Lung (tissue), 17 donors: ENCODE measurements at places on chromosomes 1 and 21. TPM values are rescaled to one million over a fixed set of nuclear protein-coding genes. Genes with fewer than 3 reads are reported as not detected.

GBP4 gene
- total RNA-seq: 14.3 TPM

GRCh38 chr1:85378534-85378933 is 86.4 kb downstream of the DDAH1 start:
- no peak for DNase-seq
- H3K4me1 ChIP-seq: no peaks in the 10 kb centered on the region
- H3K27ac ChIP-seq: no peak overlapping the region
- H3K4me3 ChIP-seq: no peak overlapping the region
- H3K36me3 ChIP-seq: no peaks in the 10 kb centered on the region

- DNase-seq: no peak
- H3K27me3 ChIP-seq: no peaks in the 10 kb centered on the region
- no peak overlapping the region for H3K27ac ChIP-seq
- no peak overlapping the region for H3K4me3 ChIP-seq
- H3K36me3 ChIP-seq: peaks cover 7% of the 10 kb centered on the region
- H3K4me1 ChIP-seq: no peaks in the 10 kb centered on the region
Observed at GRCh38 chr21:32733990-32734613, 6.3 kb upstream of the SYNJ1 start.

GRCh38 chr1:198588845-198589244 is 48.4 kb upstream of the ATP6V1G3 start:
- no peak for DNase-seq
- H3K4me3 ChIP-seq: no peak overlapping the region
- H3K36me3 ChIP-seq: no peaks in the 10 kb centered on the region
- no peaks in the 10 kb centered on the region for H3K4me1 ChIP-seq

GRCh38 chr1:7252411-7253117 is 467.3 kb downstream of the CAMTA1 start:
- H3K27me3 ChIP-seq: peaks cover 7% of the 10 kb centered on the region
- H3K27ac ChIP-seq: no peak overlapping the region
- H3K4me3 ChIP-seq: no peak overlapping the region
- H3K36me3 ChIP-seq: no peaks in the 10 kb centered on the region
- DNase-seq: peak; percentile 53
- H3K4me1 ChIP-seq: peaks cover 10% of the 10 kb centered on the region

DNA sequence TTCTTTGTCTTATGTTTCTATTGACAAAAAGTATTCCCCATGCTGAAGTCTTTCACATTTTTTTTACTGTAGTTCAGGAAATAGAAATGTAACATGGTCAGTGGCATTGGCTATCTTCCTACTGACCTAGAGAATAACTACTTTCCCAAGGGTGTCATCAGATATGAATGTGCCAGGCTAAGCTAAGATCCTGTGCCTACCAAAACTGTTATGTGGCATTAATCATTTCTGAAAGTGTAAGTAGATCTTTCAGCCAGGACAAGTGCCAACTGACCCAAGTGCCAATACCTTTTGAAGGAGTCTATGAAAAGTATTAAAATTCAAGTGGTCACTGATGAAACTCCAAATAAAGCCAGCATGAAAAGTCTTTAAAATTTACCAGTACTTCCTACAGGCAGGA is 165.3 kb downstream of the TNFSF18 start:
- H3K4me3 ChIP-seq: no peak overlapping the region
- no peaks in the 10 kb centered on the region for H3K4me1 ChIP-seq
- no peak for DNase-seq
- H3K27ac ChIP-seq: no peak overlapping the region

DNA sequence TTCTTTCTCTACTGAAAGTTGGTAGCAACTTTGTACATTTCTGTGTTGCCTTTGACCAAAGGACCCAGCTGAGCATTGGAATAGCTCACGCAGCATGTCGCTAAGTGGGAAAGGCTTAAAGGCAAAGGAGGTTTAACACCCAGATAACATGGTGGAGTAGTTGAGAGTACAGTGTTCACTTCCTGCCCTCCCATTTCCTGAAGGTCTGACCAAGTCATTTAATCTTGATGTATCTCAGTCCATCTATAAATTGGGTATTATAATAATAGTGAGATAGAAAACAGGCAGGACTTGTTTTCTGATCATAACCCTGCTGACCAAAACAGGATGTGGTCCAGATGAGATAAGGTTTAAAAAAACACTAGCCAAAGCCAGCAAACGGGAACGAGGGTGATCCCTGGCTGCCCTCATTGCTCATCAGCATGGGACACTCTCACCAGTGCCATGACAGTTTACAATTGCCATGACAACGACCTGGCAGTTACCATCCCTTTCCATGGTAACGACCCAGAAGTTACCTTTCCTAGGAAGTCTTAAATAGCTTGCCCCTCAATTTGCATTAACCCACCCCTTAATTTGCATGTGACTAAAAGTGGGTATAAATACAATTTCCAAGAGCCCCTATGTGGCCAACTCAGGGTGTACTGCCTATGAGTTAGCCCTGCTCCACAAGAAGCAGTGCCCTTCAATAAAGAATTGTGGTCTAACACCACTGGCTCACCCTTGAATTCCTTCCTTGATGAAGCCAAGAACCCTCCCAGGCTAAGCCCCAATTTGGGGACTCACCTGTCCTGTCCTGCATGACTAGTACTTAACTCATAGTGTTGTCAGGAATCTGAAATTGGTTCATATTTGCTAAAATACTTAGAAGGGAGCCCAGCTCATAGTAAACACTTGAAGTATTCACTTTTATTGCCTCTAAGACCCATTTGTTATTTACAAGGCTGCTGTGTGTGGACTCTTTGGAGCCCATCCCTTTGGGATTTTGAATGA is 28.4 kb upstream of the FHAD1 start:
- H3K4me1 ChIP-seq: peaks cover 17% of the 10 kb centered on the region
- no peaks in the 10 kb centered on the region for H3K27me3 ChIP-seq
- no peak overlapping the region for H3K27ac ChIP-seq
- peaks cover 6% of the 10 kb centered on the region for H3K36me3 ChIP-seq

DNA sequence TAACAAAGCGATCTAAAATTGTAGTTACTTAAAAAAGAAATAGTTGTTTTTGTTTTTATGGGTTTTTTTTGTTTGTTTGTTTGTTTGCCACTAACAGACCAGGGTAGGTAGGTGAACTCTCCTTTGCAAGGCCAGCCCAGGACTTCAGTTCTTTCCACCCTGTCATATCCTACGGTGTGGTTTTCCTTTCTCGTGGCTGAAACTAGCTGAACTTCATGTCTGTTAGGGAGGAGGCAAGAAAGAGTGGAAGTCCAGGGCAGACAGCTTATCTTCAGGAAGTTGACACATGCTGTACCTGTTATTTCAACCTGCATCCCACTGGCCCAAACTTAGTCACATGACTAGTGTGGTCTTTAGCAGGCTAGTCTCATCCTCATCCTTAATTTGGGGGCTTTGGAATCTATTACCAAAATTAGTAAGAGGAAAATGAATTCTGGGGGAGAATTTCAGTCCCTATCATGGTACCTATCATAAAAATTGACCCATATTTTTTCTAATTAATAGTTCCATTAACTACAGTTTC is 62.9 kb upstream of the LRRC7 start:
- no peaks in the 10 kb centered on the region for H3K36me3 ChIP-seq
- no peak overlapping the region for H3K27ac ChIP-seq
- no peak overlapping the region for H3K4me3 ChIP-seq
- DNase-seq: no peak
